Effector memory CD8-positive, alpha-beta T cell (primary cell): ENCODE measurements at places on chromosomes 12 and 14.

DNA sequence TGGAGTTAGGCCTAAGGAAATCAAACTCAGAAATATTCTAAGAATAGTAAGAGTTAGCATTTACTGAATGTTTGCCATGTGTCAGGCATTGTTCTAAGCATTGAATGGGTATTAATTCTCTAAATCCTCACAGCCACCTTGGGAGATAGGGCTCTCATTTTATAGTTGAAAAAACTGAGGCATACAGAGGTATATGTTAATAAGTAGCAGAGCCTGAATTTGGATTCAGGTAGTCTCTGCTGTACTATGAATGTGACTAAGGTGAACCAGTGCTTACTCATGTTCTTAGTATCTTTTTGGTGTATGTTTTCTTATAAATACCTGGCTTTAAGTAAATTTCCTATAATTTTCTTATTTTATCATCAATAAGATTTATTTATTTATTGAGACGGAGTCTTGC is 8.1 kb downstream of the ARF6 start:
- peaks cover 19% of the 10 kb centered on the region for H3K4me1 ChIP-seq
- no peaks in the 10 kb centered on the region for H3K27me3 ChIP-seq
- H3K4me3 ChIP-seq: no peak overlapping the region
- no peak overlapping the region for H3K27ac ChIP-seq
- H3K36me3 ChIP-seq: peaks cover 23% of the 10 kb centered on the region

- H3K36me3 ChIP-seq: peaks cover 5% of the 10 kb centered on the region
- no peak overlapping the region for H3K27ac ChIP-seq
- H3K4me1 ChIP-seq: peaks cover 17% of the 10 kb centered on the region
- H3K4me3 ChIP-seq: no peak overlapping the region
- H3K27me3 ChIP-seq: peaks cover 38% of the 10 kb centered on the region
Observed at GRCh38 chr12:49946497-49946896, 4.0 kb upstream of the AQP2 start.

DNA sequence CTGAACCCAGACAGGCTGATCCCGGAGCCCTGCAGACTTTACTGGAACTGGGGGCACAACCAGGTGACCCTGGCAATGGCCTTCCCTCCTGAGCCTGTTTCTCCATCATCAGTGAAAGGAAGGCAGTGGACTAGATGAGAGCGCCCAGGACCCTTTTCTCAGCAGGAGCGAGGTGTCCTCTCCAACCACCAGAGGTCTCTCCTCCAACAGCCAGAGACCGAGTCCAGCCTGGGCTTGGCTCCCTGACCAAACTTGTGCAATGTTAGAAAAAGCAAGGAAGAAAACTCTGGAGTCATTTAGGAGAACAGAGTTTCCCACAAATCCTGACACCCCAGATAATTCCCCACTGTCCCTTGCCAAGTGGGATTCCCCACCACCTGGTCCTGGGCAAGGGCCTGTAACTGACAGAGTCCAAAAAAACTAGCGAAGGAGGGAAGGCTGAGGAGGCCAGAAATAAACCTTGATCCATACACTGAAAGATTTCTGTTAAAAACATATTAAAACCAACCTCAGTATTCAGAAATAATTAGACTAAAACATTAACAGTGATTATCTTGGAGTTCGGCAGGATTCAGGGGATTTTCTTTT is 9.0 kb downstream of the RPS6KL1 start:
- DNase-seq: no peak
- H3K4me3 ChIP-seq: no peak overlapping the region
- H3K27ac ChIP-seq: no peak overlapping the region
- H3K27me3 ChIP-seq: no peaks in the 10 kb centered on the region
- no peaks in the 10 kb centered on the region for H3K4me1 ChIP-seq

DNA sequence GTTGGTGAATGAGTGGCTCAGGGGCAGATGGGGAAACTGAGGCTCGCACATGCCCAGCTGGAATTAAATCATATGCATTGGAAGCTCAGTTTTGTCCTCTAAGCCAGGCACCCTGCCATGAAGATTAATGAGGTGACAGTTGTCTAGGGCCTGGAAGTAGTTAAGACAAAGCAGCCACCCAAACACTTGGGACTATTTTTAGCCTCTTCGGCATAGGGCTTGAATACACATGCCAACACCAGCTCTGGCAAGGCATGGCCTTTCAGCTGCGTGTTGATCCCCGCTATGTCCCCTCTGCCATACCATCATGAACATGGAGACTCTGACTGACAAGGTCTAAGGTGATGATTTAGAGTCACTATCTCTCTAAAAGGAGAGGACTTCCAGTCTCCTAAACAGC is 250.2 kb downstream of the KSR2 start:
- H3K36me3 ChIP-seq: no peaks in the 10 kb centered on the region
- no peak for DNase-seq
- H3K27me3 ChIP-seq: no peaks in the 10 kb centered on the region
- H3K4me3 ChIP-seq: no peak overlapping the region

GRCh38 chr14:61761959-61762786 is at the start of gene SNAPC1:
TSS of gene SNAPC1 (plus strand) at chr14:61762420. CDS start at chr14:61762461, 41 bp downstream.
- peak within 1 kb of the TSS; percentile 98 for H3K27ac ChIP-seq
- peaks cover 24% of the 10 kb centered on the region for H3K36me3 ChIP-seq
- H3K4me3 ChIP-seq: peak within 1 kb of the TSS; percentile 97
- H3K27me3 ChIP-seq: no peaks in the 10 kb centered on the region
- H3K4me1 ChIP-seq: peaks cover 21% of the 10 kb centered on the region
- DNase-seq: peak; percentile 98

DNA sequence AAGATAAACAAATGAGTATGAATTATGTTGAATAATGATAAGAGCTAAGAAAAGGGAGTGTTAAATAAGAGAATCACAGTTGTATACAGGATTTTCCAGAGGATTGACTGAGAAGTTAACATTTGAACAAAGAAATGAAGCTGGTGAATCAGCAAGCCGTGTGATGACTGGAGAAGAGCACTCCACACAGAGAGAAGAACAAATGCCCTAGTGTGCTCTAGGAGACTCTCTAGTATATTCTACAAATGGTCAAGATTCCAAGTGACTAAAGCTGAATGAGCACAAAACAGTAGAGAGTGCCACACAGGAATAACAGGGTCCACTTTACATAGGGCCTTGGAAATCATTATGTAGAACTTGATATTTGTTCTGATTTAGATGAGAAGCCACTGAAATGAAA is 587.1 kb upstream of the ATXN7L3B start:
- H3K4me1 ChIP-seq: no peaks in the 10 kb centered on the region
- no peak overlapping the region for H3K4me3 ChIP-seq
- no peak overlapping the region for H3K27ac ChIP-seq
- no peaks in the 10 kb centered on the region for H3K27me3 ChIP-seq
- no peaks in the 10 kb centered on the region for H3K36me3 ChIP-seq

DNA sequence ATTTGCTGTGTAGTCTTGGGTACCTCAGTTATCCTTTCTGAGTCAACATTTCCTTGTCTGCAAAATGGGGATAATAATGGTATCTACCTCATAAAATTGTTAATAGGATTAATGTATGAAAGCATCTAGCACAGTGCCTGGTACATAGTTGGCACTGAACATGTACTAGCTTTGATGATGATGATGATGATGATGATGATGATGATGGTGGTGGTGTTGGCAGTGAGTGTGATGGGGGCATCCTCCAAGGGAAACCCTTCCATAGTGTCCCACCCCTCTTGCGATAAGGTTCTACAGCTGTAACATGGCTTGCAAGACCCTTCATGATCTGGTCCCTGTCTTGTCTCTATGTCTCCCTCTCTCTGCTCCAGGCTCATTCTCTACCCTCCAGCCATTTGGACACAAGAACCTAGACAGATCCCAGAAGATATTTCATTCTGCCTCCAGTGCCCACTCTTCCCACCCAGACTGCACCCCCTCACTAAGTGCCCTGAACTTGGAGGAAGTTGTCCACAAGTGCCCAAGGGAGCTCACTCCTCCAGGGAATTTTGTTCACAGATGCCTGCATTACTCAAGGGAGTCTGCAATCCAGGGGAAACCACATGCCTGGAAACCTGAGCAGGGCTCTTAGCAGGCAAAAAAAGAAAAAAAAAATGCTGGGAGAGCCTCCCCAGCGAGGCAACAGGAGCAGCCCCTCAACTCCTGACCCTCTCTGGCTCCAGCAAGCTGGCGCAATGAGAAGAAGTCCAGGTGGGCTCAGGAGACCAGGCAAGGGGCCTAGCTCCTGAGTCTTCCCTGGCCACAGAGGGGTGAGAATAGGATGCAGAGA is 10.1 kb upstream of the BDKRB1 start:
- peaks cover 3% of the 10 kb centered on the region for H3K36me3 ChIP-seq
- peaks cover 32% of the 10 kb centered on the region for H3K27me3 ChIP-seq
- DNase-seq: no peak
- H3K27ac ChIP-seq: no peak overlapping the region
- H3K4me1 ChIP-seq: no peaks in the 10 kb centered on the region

DNA sequence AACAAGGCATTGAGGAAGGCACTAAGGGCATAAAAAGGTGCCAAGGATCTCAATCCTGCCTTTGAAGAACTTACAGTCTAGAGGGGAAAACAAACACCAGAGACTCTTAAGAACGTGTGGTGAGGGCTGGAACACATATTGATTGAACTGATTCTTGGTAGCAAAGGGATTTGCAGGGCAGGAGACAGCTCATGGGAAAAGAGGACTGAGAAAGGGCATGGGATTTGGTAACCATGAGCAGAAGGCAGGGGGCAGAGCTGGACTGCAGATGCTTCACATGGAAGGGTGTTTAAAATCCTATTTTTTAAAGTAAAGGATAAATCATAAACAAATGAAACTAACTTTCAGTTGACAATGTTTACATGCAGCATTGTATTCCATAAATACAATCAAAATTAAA is 203.1 kb downstream of the ITPR2 start:
- DNase-seq: no peak
- H3K36me3 ChIP-seq: peaks cover 21% of the 10 kb centered on the region
- H3K4me3 ChIP-seq: no peak overlapping the region
- H3K4me1 ChIP-seq: no peaks in the 10 kb centered on the region
- no peaks in the 10 kb centered on the region for H3K27me3 ChIP-seq
- H3K27ac ChIP-seq: peak overlapping the region; percentile 86

- no peaks in the 10 kb centered on the region for H3K4me1 ChIP-seq
- DNase-seq: no peak
- H3K4me3 ChIP-seq: no peak within 1 kb of the TSS
Observed at GRCh38 chr12:30926243-30927221, at the start of gene TSPAN11. TSS of gene TSPAN11 (plus strand) at chr12:30926748. CDS start at chr12:30953992, 27,244 bp downstream.

GRCh38 chr14:34029921-34030334 is 79.1 kb upstream of the EGLN3 start:
- H3K27me3 ChIP-seq: no peaks in the 10 kb centered on the region
- no peaks in the 10 kb centered on the region for H3K36me3 ChIP-seq
- DNase-seq: no peak
- H3K4me3 ChIP-seq: no peak overlapping the region

- H3K27me3 ChIP-seq: no peaks in the 10 kb centered on the region
- H3K27ac ChIP-seq: no peak overlapping the region
- no peaks in the 10 kb centered on the region for H3K4me1 ChIP-seq
Observed at GRCh38 chr12:57142727-57143126, 4.7 kb downstream of the LRP1-AS start.

DNA sequence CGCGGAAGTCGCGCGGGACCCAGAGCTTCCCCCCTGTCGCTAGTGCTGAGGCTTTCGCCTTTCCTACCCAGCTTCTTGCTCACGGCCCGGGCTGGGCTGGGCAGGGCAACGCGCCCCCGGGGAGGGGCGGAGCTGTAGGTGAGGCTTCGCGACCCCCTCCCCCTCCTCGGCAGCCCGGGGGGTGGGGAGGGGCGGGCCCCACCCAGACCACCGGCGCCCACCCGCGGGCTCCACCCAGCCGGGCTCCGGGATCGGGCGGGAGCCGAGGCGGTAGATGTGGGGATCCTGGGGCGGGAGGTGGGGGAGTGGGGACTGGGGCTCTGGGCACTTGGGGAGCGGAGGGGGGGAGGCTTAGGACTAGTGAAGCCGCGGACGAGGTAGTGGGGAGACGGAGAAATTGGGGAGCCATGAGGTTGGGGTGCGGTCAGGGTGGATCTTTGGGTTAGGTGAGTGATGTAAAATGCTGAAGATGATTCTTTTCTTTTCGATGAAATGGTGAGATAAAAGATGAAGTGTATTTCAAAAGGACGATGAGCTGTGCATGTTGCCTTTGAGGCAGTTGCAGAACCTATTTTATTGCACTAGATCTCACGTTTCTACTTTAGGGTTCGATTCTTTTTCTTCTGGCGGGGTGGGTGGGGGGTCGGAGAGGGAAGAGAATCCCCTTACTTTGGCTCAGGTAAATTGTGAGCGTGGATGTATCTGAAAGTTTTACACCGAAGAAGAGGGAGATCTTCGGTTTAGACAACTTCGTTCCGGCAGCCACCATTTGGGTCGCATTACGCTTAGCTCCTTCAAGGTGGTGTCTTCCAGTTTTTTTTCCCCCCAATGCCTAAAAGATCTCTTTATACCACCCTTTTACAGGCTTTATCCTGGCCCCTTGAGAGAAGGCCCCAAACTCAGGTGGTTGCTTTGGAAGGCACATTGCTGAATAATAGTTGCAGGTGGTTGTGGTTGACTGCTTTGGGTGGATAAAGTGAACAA is 619 bp downstream of the ERC1 start:
- peaks cover 18% of the 10 kb centered on the region for H3K36me3 ChIP-seq
- no peaks in the 10 kb centered on the region for H3K27me3 ChIP-seq
- H3K4me1 ChIP-seq: peaks cover 31% of the 10 kb centered on the region
- no peak for DNase-seq
- H3K4me3 ChIP-seq: peak overlapping the region; percentile 94

DNA sequence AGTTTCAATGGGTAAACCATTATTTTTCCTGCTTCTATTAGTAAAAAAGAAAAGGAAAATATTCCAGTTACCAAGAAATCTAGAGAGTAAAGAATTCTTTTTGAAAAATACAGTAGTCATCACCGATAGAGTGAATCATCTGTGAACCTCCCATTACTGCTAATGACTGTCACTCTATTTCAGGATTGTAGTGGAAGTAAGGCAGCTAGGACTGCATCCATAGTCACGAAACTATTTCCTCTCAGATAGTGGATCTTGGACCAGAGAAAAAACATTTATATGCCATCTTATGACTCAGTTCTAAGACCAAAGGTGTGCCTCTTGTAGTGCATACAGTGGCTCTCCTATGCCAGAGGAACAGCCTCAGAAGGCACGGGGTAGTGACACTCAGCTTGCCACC is 173.9 kb upstream of the PLEKHA5 start:
- no peaks in the 10 kb centered on the region for H3K36me3 ChIP-seq
- no peak for DNase-seq
- peaks cover 4% of the 10 kb centered on the region for H3K27me3 ChIP-seq
- H3K27ac ChIP-seq: no peak overlapping the region

GRCh38 chr12:76143343-76144244 is 59.1 kb upstream of the NAP1L1 start:
- peak; percentile 18 for DNase-seq
- H3K27ac ChIP-seq: peak overlapping the region; percentile 85
- peak overlapping the region; percentile 15 for H3K4me3 ChIP-seq
- no peaks in the 10 kb centered on the region for H3K36me3 ChIP-seq
- H3K4me1 ChIP-seq: peaks cover 11% of the 10 kb centered on the region
- no peaks in the 10 kb centered on the region for H3K27me3 ChIP-seq

GRCh38 chr12:94126067-94126466 is 22.3 kb upstream of the PLXNC1 start:
- peaks cover 7% of the 10 kb centered on the region for H3K36me3 ChIP-seq
- peaks cover 19% of the 10 kb centered on the region for H3K4me1 ChIP-seq
- H3K27ac ChIP-seq: peak overlapping the region; percentile 6
- no peak for DNase-seq
